ENCODE measurements at places on chromosomes 3 and 15.

GRCh38 chr3:41346698-41347270 is 147.5 kb downstream of the CTNNB1 start:
- no peak for DNase-seq

DNA sequence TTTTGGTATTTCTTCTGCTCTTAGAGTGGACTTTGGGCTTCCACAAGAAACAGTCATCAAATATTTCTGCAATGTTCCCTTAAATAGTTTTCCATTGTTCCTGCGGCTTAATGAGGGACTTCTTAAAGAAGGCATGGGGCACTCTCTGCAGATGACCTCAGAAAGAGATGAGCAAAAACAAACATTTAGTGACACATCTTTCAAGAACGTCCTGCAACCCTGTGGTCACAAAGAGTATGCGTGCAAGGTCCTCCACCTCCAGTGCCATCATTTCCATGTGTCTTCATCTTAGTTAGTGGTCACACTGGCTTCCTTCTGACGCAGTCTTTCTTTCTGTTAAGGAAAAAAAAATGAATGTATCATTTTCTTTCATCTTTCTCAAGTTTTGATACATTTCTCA is 56.2 kb downstream of the GREM1 start:
- no peak for DNase-seq

DNA sequence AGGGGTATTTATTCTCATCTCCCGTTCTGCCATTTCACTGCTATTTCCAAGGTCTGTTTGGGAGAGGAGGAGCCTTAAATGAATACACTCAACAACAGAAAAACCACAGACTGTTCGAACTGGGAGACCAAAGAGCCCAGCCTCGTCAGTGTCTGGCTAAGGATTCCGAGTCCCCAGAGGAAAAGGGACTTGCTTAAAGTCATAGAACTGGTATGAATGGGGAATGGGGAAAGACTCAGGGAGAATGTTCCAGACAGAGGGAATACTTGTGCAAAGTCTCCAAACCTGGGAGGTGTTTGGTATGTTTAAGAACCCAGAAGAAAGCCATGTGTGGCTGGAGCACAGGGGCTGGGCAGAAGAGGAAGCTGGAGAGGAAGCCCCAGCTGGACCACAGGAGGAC is 46.9 kb downstream of the FAM43A start:
- no peak for DNase-seq

GRCh38 chr3:9946112-9947024 is 5.8 kb downstream of the PRRT3 start:
- peak; percentile 93 for DNase-seq

GRCh38 chr15:74044267-74045110 is 37.9 kb downstream of the GOLGA6A start:
- DNase-seq, result no peak

DNA sequence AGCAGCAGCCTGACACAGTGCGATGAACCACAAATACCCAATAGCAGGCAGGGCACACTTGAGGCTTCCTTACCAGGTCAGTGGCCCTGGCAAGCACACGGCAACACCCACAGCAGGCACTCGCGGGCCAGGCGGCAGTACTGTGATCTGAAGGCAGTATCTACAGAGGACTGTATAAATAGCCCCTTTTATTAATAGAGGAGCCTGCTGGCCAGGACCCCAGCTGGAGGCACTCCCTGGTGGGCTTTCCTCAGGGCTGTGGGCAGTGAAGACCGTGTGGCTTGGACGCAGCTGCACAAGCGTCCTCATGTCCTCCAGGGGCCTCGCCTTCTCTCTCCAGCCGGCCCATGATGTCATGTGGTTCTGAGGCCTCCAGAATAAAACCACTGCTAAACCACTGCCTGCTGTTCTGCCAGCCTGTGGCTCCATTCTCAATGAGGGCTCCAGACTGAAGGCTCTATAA is 44.1 kb downstream of the LRIG1 start:
- no peak for DNase-seq
